Bronchial epithelial cell (primary cell): ENCODE measurements at places on chromosomes 7 and 10. TPM values are rescaled to one million over a fixed set of nuclear protein-coding genes. Genes with fewer than 3 reads are reported as not detected.

Gene PMS2
- total RNA-seq, result 22.6 and 29.6 TPM in 2 replicates

Gene MLXIPL
- under 0.01 TPM in 1 of 2 replicates, not detected in the other for total RNA-seq

Gene GCK
- 0.13 and 0.53 TPM in 2 replicates for total RNA-seq

Gene JCAD
- under 0.01 TPM in 1 of 2 replicates, not detected in the other for total RNA-seq

Gene RADIL
- total RNA-seq, result under 0.01 TPM in 1 of 2 replicates, not detected in the other

Gene AOAH
- not detected in 2 replicates for total RNA-seq

Gene LIPN
- 1.3 TPM in 1 of 2 replicates, not detected in the other for total RNA-seq

Gene CHST12
- 0.51 and 0.79 TPM in 2 replicates for total RNA-seq

Gene NKX2-3
- under 0.01 TPM in 1 of 2 replicates, not detected in the other for total RNA-seq

Gene CADPS2
- 2.0 and 4.2 TPM in 2 replicates for total RNA-seq

Gene LRRN3
- not detected in 2 replicates for total RNA-seq

Gene MMP21
- not detected in 2 replicates for total RNA-seq

Gene KIF5B
- total RNA-seq, result 134 and 197 TPM in 2 replicates

Gene ZNF239
- total RNA-seq, result 0.26 and 2.6 TPM in 2 replicates

Gene TASOR2
- 52.1 and 54.8 TPM in 2 replicates for total RNA-seq

Gene SPRN
- total RNA-seq, result not detected in 2 replicates

Gene PNLIPRP2
- not detected in 2 replicates for total RNA-seq

Gene INA
- 0.26 TPM in 2 replicates for total RNA-seq

Gene DENND2A
- 0.26 TPM in 1 of 2 replicates, not detected in the other for total RNA-seq

Gene MOGAT3
- not detected in 2 replicates for total RNA-seq

Gene BAMBI
- 8.7 and 28.5 TPM in 2 replicates for total RNA-seq

Gene ITIH2
- total RNA-seq, result not detected in 2 replicates

Gene METTL27
- total RNA-seq, result 0.26 and 3.3 TPM in 2 replicates

Gene SFMBT2
- under 0.01 TPM in 2 replicates for total RNA-seq
